ENCODE measurements at places on chromosomes 5 and 9.

DNA sequence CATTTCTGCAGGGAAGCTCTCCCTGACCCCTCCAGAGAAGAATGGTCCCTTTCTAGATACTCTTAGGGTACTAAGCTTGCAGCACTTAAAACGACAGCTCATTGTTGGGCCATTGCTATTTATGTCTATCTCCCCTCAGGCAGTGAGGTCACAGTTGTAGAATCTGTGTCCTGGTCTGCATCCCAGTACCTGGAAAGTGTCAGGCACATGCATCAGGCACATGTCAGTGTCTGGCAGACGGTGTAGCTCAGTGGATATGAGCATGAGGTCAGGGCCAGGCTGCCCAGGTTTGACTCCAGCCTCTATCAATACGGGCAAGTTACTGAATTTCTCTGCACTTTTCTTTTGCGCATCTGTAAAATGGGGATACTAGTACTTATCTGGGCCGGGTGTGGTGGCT lies 22.2 kb upstream of the EEIG1 start:
- no peak for DNase-seq

- no peak for DNase-seq
Measured at GRCh38 chr5:107665036-107665570, 5.6 kb downstream of the EFNA5 start.

- no peak for DNase-seq
Measured at GRCh38 chr5:35960328-35960727, 21.9 kb upstream of the CAPSL start.

DNA sequence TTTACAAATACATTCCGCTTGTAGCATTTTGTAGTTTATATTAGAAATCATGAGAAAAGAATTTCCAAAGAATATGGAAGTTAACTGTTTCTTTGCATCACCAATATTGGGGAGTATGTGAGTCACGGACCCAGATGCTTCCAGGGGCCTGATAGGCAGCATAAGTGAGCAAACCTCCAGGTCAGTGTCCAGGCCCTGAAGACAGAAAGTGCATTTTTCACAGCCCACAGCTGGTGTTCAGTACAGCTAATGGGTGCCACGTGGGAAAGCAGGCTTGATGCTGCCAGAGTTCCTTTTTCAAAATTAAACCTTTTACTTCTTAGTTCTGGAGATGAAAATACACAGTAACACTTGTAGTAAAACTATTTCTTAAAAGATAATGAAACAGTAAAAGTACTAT lies 454.4 kb upstream of the ACTBL2 start:
- no peak for DNase-seq

- DNase-seq: no peak
Measured at GRCh38 chr5:54834121-54834842, 151.1 kb downstream of the ESM1 start.

DNA sequence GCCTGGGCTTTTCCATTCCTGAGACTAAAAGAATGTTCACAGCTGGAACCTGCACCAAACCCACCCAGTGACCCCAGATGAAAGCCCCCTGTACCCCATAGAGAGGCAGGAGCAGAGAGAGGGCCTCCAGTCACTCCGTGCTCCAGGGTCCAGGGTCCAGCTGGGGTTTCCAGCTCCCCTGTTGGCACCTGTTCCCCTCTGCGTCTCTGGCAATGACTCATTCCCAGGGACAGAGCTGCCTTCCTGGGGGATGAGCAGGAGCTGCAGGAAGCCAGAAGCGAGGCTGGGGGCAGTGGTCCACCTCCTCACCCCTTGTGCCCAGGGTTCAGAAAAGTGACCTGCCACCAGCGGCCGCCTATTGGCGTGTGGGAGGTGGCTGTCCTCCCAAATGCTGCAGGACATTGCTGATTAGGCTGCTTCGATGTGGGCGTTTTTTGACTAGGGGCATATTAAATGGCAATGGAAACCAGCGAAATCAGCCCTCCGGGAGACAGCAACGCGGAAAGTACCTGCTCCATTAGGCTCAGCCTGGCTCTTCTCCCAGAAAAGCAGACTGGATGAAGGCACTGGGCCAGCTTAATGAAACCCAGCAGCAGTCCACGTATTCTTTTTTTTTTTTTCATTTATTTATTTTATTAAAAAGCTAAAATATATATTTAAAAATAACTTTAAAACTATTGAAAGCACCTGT lies 97.4 kb downstream of the DAP start:
- DNase-seq: no peak

- DNase-seq: no peak
Measured at GRCh38 chr5:172453986-172454357, 353 bp downstream of the SH3PXD2B start.

DNA sequence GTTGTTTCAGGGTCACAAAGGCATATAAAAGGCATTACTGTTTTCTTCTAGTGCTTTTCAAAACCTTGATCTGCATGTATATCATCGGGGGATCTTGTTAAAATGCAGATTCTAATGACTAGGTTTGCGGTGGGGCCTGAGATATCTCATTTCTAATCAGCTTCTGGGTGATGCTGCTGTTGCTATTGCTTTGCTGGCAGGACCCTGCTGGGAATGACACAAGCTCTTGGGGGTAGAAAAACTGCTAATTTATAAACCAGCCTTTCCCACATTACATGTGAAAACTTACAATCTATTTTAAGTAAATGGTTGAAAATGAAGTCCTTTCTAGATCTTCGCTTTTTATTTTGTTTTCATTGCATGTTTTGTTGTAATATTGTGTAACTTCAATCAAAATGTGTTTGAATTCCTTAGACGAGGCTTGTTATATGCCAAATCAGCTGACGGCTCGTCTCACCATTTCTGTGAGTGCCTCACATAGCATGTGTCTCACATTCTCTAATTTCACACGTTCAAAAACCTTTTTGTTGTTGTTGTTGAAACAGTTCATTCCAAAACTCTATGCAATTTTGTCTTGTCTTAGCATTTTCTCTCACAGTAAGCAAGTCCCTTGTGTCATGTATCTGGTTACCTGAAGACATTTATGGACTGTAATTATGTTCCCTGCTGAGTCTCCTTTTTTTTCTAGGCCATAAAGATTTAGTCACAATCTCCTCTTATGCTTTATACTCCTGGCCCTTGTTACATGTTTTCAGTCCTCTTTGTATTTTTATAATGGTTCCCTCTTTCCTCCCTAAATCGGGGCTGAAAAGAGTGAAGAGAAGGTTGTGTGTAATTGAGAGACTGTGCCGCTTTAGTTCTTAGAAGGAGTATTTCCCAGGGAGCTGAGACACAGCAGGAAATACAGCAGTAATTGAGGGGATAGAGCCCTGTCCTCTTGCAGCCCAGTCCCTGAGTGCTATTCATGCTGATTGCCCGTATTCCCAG lies 521.0 kb upstream of the SEMA6A start:
- no peak for DNase-seq
